ENCODE measurements at places on chromosomes 7 and 10.

GRCh38 chr7:476736-477360 is 42.8 kb downstream of the PDGFA start:
- DNase-seq, result no peak

- no peak for DNase-seq
These were observed 13.2 kb upstream of the CREB3L2 start for GRCh38 chr7:138015096-138015495.

GRCh38 chr7:158698657-158699195 is 5.9 kb downstream of the NCAPG2 start:
- DNase-seq, result no peak

- DNase-seq, result no peak
These were observed 191.7 kb upstream of the FERD3L start for GRCh38 chr7:19336836-19337383.

- no peak for DNase-seq
These were observed 55.8 kb downstream of the LRMDA start for GRCh38 chr10:75487087-75487754.

GRCh38 chr7:70764701-70765208 is 367.2 kb upstream of the GALNT17 start:
- DNase-seq, result no peak

GRCh38 chr10:83214136-83214535 is 925.2 kb upstream of the GHITM start:
- no peak for DNase-seq

DNA sequence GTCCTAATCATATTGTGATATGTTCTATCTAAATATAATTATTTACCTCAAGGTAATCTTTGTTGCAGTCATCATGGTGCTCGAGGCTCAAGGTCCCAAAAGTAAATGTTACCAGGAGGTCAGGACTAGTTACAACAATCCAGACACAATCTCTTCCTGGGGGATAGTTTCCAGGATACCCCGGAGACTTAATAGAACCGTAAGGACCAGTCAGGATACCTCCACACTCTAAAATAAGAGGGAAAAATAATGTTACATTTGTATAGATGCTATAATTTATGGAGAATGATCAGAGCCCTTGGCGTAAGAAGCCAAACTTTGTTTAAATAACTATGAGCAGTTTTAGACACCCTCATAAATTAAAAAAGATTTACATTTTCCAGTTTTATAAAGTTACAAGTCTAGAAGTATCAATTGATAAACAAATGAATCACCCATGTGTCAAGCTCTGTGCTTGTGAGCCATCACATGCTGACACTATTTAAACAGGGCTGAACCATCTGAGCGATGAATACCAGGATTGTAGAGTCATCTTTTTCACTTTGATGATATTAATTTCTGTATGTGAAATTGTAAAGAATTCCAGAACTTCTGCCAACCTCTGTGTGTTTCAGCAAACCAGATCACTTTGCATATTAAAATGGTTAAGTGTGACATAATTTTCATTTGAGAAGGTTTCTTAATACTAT is 41.3 kb downstream of the CUBN start:
- DNase-seq, result no peak

- DNase-seq, result no peak
These were observed 135.8 kb downstream of the KCNMA1 start for GRCh38 chr10:77501846-77502261.

- DNase-seq, result no peak
These were observed 20.6 kb upstream of the PIK3CG start for GRCh38 chr7:106844279-106844997.

DNA sequence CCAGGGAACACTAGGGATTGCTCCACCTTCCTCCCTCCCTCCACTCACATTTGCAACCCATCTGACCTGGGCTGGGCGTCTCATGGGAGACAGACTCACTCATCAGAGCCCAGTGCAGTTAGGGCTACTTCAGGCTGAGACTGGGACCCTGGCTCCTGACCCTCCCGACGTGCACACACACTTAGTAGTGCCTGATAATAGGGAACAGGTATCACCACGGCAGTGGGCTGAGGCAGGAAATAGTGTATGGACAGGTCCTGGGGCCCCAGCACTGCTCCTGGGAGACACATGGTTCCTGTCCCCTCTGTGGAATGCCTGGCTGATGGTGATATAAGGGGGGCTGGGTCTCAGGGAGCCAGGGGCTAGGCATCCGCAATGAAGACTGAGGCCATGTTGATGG is 14.3 kb downstream of the AQP1 start:
- DNase-seq, result no peak

GRCh38 chr7:139330333-139331030 is 10.7 kb upstream of the FMC1 start:
- DNase-seq, result no peak

- DNase-seq, result no peak
These were observed 30.3 kb upstream of the TRIM24 start for GRCh38 chr7:138429577-138430250.

GRCh38 chr7:2824678-2825461 is 19.2 kb downstream of the GNA12 start:
- DNase-seq, result no peak

GRCh38 chr10:107800061-107800460 is 635.6 kb upstream of the SORCS1 start:
- DNase-seq, result no peak

- no peak for DNase-seq
These were observed 1.4 kb upstream of the DRGX start for GRCh38 chr10:49397036-49397999.

GRCh38 chr10:118542745-118543144 is 52.7 kb downstream of the PRLHR start:
- no peak for DNase-seq

- no peak for DNase-seq
These were observed 71.1 kb downstream of the STK17A start for GRCh38 chr7:43653891-43654504.

DNA sequence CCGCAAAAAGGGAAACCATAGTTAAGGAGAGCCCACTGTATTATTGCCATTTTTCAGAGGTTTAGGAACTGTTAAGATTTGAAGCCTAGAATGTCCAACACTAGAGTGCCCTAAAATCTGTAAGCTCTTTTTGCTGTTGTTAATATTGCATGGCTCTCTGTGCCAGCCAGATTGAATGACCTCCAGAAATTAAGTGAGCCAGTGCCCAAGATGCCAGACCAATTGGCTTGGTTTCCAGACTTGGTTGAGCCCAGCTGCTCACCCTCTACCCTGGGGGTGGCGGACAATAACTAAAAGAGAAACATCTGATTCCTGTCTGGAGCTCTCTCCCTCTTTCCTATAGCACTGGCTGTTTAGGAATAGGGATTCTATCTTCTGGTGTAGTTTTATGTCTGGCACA is 340.1 kb downstream of the PHF14 start:
- no peak for DNase-seq

DNA sequence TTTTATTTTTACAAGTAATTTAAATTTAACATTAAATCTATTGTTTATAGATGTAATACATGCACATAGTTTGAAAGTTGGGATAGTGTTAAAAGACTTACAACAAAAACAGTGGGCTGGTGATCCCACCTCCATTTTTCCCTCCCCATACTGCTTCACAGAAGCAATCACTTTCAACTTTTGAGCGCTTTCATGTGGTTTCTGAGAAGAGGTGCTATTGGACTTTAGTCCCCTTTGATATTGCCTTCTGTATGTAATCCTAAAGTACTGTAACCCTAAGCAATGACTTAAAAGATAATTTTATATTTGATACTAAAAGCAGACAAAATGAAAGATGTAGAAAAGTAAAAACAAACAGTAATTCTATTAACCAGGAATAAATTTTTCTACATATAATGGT is 88.1 kb upstream of the FAM171A1 start:
- no peak for DNase-seq

DNA sequence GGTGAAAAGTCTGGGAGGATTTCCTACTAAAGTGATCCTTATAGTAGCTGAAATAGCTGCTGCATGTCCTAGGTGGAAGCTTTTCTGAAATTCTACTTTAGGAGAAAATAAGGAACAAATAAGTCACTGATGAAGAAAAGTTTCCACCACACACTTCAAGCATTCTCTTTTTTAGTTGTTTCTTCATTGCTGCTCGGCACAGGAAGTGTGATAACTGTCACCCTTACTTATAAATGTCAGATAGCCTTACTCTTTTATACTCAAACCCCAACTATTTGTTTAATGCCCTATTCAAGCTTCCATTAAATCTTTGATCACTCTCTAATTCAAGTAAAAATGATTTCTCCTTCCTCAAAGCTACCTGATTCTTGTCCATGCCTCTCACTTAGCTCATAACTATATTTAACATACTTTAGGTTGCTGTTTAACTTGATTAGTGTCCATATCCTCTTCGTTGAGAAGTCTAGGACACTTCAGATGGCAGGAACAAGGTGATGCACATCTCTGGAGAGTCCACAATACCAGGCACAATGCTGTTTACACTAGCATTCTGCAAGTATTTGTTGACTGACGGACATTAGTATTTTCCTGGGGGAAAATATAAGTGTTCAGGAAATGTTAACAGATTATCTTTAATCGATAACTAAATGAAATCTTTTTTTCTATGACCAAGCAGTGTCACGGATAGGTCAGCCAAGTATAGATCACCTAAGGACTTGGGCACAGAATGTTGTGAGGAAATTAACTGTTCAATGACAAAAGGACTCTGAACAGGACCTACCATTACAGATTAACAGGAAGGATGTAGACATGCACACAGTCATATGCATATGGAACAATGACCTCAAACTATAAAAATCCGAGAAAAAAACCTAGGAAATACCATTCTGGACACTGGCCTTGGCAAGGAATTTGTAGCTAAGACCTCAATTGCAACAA is 67.4 kb downstream of the ZNF438 start:
- DNase-seq, result no peak

DNA sequence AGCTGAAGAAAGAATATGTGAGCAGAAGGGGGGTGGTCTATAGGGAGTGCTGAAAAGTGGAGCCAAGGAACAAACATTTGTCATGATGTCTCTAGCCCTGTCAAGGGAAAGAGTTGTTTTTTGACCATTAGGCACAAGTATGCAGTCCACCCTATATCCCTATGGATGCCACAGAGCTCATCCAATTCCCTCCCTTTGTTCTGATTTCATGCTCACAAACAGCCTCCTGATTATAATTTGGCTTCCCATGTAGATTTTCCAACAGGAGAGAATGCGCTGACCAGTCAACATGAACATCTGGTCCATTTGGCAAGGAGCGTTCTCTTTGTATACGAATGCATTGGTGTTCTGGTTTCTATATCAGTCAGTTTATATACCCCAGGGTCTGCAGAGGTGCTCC is 12.1 kb upstream of the CEP41 start:
- DNase-seq, result no peak

- DNase-seq, result no peak
These were observed 28.6 kb upstream of the NRP1 start for GRCh38 chr10:33363106-33363505.

GRCh38 chr10:130809181-130809580 is 502.3 kb downstream of the TCERG1L start:
- DNase-seq, result no peak

DNA sequence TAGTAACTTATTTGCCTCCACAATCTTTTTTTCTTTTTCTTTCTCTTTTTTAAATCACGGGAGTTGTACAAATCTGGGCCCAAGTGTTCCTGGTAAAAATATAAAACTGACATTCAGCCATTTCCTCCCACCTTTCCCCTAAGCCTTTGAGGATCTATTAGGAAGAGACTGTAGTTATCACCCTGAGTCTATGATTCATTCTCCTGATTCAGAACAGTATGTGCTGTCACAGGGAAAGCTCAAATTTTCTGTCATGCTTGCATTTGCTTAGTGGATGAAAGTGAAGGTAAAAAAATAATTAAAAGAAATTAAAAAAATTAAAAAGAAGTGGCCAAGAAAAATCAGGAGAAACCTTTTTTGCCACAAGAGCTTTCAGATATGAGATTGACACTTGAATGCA is 71.7 kb downstream of the KIF20B start:
- DNase-seq, result no peak

- DNase-seq, result no peak
These were observed 48.4 kb downstream of the UNCX start for GRCh38 chr7:1281068-1281467.

DNA sequence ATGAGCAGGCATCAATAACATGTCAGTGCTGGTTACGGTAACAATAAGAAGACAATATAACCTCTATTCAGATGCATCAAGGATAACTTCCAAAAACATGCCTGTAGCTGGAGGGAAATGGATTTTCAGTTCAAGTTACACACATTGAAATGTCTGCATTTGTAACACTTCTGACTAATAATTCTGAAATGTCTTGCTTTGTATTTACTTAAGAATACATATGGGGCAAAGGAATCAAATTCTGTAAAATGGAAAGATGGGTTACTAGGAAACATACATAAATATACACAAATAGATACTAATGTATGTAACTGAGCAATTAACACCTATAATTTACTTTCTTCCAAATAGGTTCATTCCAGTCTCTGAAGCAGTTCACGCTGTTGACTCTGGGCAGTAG is 18.6 kb upstream of the MTPN start:
- DNase-seq, result no peak

DNA sequence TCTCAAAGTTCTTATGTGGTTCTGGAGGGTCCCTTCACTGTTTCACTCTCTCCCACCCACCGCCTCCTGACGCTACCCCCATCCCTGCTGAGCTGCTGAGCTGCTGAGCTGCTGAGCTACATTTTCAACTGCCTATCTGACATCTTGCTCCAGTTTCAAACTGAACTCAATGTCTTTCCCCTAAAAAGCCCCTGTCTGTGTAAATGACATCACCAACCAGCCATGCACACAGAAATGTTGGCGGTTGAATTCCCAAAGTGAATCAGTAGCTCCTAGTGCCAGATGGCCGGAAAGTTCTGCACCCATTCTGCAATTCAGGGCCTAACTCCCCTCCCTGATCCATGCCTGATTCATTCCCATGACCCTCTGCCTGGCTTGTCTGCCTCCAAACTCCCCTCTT is 71.2 kb downstream of the WNT2 start:
- DNase-seq, result no peak

DNA sequence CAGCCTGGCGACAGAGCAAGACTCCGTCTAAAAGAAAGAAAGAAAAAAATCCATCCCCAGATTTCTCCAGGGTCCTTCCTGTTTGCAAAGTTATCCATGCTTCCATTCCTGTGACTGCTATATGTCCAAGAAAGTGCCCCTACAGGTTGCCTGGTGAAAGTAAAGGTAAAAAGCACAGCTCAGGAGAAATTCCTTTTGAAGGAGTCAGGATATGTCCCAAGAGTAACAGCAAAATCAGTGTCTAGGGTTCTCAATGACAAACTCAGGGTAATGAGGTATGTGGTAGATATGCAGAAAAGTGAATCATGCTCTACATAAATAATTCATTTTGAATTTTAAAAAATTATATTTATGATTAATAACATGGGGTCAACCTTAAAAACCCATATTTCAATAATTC is 91.5 kb downstream of the CTTNBP2 start:
- DNase-seq, result no peak

DNA sequence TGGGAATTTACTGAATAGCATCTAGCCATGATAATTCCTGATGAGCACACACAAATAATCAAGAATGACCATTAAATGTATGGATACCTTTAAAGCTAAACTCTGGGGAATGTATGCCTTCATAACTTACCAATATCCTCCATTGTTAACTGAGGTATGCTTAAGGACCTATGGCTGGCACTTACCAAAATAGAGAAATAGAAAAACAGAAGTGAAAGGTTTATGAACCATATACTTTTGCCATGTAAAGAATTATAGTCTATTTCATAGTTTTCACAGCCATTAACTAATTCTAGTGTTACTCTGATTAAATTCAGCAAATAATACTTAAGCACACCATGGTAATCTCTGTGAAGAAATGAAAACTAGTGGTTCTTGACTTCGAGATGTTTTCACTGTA is 1360.6 kb upstream of the LRRTM3 start:
- DNase-seq, result no peak

GRCh38 chr7:6071406-6071805 is 40.2 kb downstream of the ANKRD61 start:
- DNase-seq, result no peak

GRCh38 chr10:8346861-8347260 is 292.4 kb downstream of the GATA3 start:
- DNase-seq, result no peak
